Frontal cortex (tissue), 4 donors: ENCODE measurements at places on chromosomes 5 and 9.

DNA sequence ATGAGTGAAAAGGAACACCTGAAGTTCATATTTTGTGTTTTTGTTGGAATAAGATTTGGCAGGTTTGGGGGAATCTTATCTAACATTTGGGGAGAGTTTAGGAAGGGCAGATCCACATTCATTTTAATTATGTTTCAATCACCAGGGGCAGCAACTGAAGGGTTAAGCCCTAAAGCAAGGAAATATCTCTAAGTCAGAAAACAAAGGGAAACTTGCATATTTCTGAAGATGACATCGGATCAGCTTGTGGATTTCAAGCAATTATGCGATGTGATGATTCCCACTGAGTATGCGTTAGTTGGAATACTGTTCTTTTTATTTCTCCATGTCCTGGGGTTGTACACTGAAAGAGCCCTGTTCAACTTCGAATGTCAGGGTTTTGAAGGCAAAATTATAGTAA is 59.8 kb upstream of the NFIB start:
- no peak for DNase-seq

GRCh38 chr9:27129221-27129620 is 20.2 kb downstream of the TEK start:
- DNase-seq, result no peak

DNA sequence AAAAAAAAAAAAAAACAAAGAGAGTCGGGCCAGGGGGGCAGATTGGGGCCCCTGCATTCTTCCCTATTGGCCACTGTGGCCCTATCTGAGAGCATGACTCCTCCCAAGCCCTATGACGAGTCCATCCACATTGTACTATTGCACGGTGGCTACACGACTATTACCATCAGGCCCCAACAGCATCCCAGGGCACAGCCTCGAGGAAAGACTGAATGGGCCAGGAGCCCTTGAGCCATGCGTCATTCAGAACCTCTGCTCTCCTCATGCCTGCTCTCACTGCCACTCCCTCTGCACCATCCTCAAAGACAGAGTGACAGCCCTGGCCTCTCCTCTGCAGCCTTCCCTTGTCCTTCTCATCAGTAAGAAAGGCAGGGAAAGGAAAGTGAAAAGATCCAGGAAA is 20.2 kb upstream of the ORM1 start:
- DNase-seq, result no peak

DNA sequence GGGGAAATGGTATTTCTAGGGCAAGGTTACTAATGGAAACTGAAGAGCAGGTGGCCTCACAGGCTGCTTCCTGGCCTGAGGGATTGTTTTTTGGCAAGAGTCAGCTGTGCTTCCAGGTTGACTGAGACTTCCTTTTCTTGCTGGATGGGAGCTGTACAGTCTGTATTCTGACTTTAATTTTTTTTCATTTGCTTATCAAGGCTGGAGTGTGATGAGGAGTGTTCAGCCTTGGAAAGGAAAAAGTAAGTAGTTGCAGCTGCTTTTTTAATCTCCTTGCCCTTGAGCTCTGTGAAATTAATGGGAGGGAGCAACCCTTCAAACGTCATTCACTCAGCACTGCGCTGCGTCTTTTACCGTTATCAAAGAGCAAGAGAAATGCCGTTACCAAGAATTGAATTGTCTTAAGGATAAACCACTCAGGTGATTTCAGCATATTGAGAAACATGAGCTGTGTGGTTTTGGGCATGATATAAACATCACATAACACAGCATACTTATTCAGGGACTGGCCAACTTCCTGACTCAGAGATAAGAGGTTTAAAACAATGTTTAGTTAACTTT is 47.6 kb downstream of the AQP7 start:
- no peak for DNase-seq

DNA sequence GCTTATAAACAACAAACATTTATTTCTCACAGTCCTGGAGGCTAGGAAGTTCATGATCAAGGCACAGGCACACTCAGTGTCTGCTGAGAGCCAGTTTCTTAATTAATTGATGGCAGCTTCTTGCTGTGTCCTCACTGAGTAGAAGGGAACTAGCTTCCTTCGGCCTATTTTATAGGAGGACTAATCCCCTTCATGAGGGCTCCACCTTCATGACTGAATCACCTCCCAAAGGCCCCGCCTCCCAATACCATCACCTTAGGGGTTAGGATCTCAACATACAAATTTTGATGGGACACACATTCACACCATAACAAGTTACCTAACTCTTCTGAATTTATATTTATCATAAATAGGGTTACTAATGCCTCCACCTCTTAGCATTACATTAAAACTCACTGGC is 129.8 kb downstream of the GNAQ start:
- no peak for DNase-seq

DNA sequence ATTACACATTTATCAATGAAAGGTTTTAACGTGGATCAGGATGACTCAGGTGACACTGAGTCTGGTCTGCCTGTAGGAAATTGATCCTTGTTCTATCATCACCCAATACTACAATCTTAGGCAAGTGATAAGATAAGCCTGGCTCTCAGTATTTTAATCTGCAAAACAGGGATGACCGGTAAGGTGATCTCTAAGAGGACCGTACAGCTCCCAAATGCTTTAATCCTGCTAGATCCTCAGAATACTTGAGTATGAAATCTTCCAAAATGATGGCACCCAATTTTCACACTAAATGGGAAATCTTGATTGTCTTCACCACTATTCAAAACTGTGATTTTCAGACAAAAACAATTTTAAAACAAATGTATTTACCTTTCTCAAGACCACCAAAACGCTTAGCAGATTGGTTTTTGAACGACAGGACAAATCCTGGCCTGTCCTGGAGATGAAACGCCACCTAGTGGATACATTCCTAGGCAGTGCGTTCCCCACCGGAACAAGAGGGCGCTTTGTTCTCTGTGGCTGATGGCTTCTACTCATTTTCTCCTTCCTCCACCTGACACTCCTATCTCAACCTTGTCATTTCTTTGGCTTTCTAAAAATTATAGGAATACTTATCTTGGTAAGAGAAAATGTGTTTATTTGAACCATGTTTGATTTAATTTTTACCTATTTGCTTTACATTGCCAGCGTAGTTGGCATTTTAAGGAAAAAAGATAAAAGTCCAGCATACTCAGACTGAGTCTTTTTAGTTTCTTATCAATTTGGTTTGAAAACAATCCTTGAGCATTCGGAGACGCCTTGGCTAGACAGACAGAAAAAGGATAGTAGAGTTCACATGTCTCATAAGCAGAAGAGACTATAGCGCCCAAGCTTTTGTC is 41.2 kb upstream of the VCAN start:
- peak; percentile 10 for DNase-seq

- no peak for DNase-seq
Measured at GRCh38 chr5:73351593-73351992, 97.0 kb downstream of the FOXD1 start.

GRCh38 chr9:69376651-69377050 is 51.6 kb downstream of the ENTREP1 start:
- no peak for DNase-seq

- no peak for DNase-seq
Measured at GRCh38 chr9:82443312-82443711, 454.7 kb downstream of the SPATA31D1 start.

DNA sequence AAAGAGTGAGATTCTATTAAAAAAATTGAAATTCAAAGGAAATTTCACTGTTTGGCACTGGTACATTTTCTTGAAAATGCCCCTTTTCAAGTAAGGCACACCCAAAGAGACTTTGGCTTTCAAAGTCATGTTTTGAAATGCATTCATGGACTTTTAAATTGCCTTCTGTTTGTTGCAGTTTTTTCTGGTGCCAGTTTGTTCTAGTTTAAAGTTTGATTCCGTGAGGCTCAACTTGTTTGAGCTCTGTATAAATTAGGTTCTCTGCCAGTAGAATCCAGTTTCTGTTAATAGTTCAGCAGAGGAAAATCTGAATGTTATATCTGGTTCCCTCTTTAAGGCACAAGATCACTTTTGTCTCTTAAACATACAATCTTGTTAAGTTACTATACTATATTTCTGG is 16.4 kb downstream of the ATP6V0E1 start:
- no peak for DNase-seq

GRCh38 chr9:37157726-37158377 is 37.5 kb downstream of the ZCCHC7 start:
- DNase-seq, result no peak

DNA sequence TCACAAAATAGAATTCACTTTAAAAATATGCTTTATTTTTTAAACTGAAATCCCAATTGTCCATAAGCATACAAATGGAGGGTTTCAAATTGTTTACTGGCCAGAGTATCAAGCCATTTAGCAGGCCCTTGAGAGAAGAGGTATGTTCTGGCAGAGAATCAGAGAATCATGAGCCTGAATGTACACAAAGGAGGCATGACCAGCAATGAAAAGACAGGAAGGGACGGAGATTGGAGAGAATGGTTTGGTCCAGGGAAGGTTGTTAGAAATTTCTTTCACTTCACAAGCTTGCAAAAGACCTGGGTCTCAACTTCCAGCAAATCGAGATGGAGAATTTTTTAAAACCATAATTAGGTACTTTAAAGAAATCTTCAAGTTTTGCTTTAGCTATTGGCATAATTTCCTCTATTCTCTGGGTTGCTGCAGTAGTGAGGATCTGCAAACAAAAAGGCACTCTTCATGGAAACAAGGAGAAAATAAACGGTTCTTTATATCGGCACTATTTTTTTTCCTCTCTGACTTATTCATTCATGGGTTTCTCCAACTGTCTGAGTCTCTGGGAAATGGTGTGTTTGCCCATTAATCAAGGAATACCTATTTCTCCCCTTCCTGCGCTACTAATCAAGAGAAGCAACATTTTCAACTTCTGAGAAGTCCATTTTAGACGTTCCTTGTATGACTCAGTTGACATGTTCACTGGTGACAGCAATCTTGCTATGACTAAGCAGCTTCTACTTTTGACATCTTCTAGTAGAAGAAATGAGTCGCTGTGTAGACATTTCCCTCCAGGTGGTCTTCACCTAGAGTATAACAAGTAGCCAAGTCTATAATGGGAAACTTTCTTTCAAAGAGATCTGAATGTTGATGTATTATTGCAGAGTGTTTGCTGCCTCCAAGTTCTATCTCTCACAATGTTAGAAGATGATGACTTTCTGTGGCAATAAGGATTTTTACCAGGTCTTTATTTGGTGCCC is 23.1 kb upstream of the ERCC6L2 start:
- DNase-seq, result no peak

- no peak for DNase-seq
Measured at GRCh38 chr5:112270299-112271293, 148.5 kb downstream of the EPB41L4A start.

DNA sequence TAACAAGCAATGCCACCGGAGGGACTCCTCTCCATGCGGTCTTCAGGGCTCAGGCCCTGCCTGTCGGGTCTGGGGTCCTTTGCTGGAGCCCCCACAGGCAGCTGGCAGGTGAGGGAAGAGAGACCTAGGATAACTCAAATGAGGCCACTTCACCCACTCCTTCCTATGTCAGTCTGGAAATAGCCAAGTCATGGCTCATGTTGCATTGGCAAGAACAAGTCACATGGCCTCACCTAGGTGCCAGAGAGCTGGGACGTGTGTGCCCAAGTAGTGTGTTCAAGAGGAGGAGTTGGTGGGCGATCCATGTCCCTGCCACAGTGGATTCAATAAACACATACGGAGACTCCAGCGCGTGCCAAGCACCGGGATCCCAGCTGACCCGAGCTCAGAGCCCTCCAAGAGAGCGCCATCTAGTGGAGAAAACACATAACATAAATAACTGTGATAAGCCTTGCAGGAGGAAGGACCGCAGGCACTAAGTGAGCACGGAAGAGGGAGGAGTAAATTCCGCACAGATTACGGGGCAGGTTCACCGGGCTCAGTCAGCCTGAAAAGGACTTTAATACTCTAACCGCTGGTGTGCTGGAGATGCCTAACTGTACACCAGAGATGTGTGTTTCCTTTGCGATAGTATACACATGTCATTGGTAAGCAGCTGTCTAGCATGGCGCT is 580.8 kb downstream of the CCDC171 start:
- no peak for DNase-seq

- DNase-seq, result no peak
Measured at GRCh38 chr9:124037790-124038189, 26.2 kb downstream of the LHX2 start.

DNA sequence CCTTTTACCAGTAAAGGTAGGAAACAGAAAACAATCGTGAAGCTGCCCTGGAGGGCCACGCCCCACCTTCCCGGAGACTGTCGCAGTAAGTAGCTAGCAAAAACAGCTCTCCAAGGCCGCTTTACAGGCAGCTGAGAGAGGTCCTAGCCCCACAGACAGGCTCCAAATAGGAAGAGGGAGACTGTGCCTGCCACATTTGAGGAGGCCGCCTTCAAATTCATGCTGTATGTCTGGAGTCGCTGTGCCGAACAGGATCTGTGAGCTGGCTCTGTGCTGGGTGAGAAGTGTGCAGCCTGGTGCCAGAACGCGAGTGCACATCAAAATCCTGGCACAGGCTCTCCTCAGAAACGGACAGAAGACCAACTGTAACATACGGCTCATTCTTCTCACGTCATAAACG is 582.2 kb downstream of the CETN3 start:
- DNase-seq, result no peak

DNA sequence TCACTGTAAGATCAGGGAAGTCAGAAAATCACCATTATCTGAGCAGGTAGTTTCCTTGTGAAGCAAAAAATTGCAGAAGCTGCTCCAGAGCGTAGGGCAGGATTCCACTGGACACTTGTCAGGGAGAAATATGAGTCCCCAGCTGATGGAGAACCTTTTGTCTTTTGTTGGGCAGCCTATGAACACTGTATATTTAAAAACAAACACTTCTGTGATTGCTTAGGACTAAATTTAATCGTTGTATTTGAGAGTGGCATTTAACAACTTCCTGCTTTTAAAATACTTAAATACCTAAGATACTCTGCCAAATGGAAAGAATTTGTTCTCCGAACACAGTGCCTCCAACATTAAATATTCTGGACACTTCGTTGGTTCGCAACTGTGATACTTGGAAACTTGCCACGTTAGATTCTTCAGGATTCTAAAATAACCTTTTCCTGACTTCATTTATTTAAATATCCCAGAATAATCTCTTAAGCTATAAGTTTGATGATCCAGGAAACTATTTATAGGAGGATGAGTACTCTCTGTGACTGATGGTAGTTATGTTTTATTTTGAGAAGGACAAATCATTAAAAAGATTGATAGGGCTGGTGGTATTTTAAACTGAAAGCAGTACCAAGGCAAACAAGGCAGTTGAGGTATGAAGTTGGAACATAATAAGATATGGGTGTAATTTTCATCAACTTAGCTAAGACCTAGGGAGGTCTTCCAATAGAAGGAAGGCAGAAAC is 2.7 kb upstream of the HSPA4 start:
- no peak for DNase-seq

- no peak for DNase-seq
Measured at GRCh38 chr9:135903786-135904520, 3.4 kb downstream of the CAMSAP1 start.
